ENCODE measurements at places on chromosomes 2 and 18.

GRCh38 chr18:31426871-31427406 lies 20.6 kb upstream of the DSG3 start:
- DNase-seq: no peak

GRCh38 chr2:18891600-18892345 lies 302.4 kb upstream of the NT5C1B start:
- DNase-seq: no peak

DNA sequence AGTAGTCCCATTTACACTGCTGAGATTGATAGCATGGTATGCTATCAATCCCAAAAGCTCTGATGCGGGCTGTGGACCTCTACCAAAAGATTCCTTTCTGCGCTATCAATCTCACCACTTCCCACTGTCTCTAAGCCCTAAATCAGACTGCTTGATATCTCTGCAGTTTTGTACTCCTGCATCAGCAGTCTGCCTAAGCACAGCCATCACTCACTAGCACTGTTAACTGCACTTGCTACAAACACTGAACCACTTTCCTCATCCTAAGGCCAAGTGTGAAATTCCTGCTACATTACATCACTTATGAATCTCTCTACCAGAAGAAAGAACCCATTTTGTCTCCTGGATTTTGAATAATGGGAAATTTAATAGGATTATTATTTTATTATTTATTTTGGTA lies 237.0 kb downstream of the HNMT start:
- no peak for DNase-seq

GRCh38 chr18:48762836-48763718 lies 187.7 kb downstream of the SMAD7 start:
- DNase-seq: no peak

DNA sequence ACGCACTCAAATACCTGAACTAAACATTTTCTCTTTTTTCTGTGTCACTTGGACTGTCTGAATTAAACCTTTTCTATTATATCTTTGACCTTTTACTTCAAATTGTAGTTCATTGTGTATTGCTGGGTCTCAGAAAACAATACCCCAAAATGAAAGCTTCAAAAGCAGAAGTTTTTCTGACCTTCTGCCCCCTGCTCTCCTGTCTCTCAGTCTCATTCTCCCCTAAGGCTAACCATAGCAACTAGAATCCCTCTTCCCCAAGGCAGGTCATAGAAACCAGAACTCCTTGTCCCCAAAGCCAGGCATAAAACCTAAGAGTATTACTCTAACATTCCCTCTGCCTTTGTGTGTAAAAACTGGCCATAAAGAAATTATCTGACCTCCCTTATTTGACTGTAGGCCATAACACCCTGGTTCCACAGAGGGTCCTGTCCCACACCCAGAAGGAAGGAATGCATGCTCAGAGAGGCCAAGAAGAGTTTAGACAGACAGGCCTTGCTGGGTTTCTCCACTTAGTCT lies 93.5 kb upstream of the B3GNT2 start:
- DNase-seq: no peak

Data from stimulated activated CD8-positive, alpha-beta memory T cell treated with anti-CD3 and anti-CD28 coated beads, Interleukin-15, amount 100 ng/mL, for 4 hours (primary cell).